ENCODE measurements at places on chromosomes 5 and 9.

GRCh38 chr9:82682431-82682830, 380.5 kb downstream of the RASEF start:
- DNase-seq: no peak

DNA sequence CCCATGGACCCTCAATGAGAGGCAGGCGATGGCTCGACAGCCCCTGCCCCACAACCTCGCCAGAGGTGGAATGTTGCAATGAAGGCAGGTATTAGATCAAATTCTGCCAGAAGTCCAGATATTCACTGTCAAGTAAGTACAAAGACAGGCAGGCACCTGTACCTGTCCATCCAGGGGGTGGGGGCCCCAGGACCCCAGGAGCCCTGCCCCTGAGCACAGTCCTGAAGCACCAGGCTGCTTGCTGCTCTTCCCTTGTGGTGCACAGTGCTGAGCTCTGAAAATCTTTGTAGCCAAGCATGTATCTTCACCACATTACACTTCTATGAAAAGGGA, 26.2 kb upstream of the HMCN2 start:
- DNase-seq: no peak

DNA sequence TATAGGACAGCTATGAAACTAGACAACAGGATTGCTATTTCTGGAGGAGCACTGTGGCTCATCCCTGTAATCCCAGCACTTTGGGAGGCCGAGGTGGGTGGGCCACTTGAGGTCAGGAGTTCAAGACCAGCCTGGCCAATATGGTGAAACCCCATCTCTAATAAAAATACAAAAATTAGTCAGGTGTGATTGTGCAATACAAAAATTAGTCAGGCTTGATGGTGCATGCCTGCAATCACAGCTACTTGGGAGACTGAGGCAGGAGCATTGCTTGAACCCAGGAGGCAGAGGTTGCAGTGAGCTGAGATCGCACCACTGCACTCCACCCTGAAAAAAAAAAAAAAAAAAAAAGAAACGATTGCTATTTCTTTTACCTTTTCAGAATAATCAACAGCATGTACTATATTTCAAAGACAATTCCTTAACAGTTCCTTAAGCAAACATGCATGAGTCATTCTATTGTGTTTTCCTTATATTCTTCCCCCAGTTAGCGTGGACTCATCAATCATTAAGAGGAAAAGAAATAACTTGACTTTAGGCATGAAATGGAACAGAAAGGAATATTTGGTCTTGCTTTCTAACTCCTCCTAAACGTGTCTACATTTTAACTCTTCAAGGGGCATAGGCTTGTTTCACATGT, 162.6 kb downstream of the TAF11L14 start:
- DNase-seq: no peak

GRCh38 chr9:129832982-129833381, 2.1 kb downstream of the C9orf78 start:
- DNase-seq: no peak

GRCh38 chr5:77167695-77168121, 42.8 kb upstream of the PDE8B start:
- DNase-seq: no peak

- no peak for DNase-seq
Observed at GRCh38 chr5:161934486-161934885, 86.6 kb downstream of the GABRA1 start.

DNA sequence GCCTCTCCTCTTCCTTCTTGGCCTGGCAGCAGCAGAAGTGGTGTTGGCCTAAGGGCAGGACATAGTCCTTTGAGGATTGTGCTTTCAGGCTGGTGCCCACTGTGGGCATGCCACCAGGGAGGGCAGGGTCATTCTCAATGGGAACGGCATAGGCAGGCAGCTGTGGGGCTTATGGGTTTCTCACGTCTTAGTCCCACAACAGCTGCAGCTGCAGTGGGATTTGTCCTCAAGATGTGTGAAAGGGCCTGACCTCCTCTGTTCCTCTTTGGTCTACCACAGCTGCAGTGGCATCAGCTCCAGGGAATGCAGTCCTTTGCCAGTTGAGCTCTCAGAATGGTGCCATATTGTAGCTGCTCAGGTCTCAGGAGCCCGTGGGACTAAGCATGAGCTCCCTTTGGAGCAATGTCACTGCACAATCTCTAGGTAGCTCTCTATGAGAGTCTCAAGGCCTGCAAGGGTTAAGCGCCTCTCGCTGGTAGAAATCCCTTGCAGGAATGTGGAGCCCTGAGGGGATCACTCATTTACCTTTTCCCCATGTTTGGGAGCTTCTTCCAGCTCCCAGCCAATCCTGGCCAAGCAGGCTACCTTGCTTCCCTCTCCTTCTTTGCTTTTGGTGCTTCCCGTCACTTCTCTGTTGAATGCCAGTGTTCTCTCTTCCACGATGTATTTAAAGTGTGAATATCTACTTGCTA, 104.8 kb downstream of the GNA14 start:
- DNase-seq: no peak

Measured in stimulated activated CD4-positive, alpha-beta T cell treated with anti-CD3 and anti-CD28 coated beads, Interleukin-1b, Interleukin-23, amount 100 ng/mL, for 48 hours (primary cell).